Ascending aorta (tissue), 2 donors: ENCODE measurements at places on chromosomes 2 and 18. TPM values are rescaled to one million over a fixed set of nuclear protein-coding genes. Genes with fewer than 3 reads are reported as not detected.
A peak's percentile ranks its signal among the peaks of the same experiment; 100 is the strongest.

DNA sequence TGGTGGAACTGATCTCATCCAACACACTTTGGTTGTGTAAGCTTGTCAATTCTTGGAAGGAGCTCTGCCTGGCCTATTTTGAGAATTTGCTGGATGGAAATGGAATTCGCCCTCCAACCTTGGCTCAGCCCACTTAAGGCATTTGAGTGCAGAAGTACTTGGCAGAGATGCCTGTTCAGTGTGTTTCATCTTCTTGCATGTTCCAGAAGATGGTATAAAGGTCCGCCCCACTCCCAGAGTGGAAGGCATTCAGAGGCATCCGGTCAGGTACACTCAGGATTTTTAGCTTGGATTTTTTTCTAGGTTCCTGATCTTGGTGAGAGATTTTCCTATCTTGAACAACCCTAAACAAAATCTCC, 61.3 kb upstream of the TXNDC2 start:
- no peak overlapping the region for H3K4me3 ChIP-seq
- peaks cover 35% of the 10 kb centered on the region for H3K4me1 ChIP-seq
- H3K27ac ChIP-seq, result peak overlapping the region; percentile 42
- H3K36me3 ChIP-seq, result no peaks in the 10 kb centered on the region
- no peaks in the 10 kb centered on the region for H3K27me3 ChIP-seq
- DNase-seq, result no peak

The ZEB2 gene
- total RNA-seq, result 74.6 TPM

DNA sequence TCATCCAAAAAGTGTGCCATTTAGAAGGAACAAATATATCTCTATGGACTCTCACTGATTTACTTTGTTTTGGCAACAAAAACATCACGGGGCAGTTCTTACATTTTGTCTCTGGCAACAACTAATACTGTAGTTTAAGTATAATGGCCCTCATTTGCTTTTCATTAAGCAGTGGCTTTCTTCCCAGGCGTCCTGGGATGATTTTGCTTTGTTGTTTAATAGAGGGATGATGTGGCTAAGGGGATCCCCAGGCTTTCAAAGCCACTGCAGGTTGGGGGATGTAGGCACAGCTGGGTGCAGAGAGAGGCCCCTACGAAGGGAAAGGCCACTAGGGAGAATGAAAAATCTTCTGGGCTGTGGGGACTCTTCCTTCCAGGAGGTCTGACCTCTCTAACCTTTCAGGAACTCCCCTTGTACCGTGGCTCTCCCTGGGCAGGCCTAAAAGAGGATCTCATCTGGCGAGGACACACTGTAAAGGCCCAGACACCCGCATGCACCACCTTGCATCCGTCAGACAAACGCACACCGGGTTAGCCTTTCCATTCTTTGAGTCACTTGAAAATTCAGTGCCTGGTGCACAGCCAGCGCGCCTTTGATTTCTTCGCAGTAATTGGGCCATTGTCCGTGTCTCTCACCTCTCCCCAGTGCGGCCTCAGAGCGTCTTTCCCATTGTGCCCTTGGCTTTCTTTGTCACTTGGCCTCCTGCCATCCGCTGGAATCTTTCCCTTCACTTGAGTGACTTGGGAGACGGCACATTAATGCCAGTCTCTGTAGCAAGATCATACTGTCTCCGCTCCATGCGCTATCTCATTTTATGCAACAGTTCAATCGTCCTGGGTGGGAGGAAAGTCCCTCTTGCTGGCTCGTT, 40.3 kb upstream of the AFF3 start:
- H3K4me3 ChIP-seq, result no peak overlapping the region
- no peaks in the 10 kb centered on the region for H3K27me3 ChIP-seq
- no peaks in the 10 kb centered on the region for H3K4me1 ChIP-seq
- H3K27ac ChIP-seq, result no peak overlapping the region
- H3K36me3 ChIP-seq, result no peaks in the 10 kb centered on the region
- DNase-seq, result no peak

The UPP2 gene
- not detected for total RNA-seq

DNA sequence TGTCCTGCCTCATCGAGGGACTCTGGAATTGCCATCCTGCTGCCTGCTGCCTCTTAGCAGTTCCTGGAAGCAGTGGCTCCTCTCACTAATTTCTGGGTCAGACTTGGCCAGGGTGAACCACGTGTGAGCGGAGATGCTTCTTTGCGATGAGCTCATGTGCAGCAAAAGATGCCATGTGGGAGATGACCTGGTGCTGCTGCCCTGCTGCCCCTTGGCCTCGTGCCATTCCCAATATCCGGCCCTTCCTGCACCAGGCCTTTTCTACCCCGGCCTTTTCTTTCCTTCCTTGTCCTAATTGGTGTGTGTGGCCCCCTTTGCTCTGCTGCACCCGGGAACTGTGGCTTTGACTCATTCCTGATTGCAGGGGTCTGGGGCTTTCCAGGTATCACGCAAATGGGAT, 296.9 kb upstream of the HS6ST1 start:
- H3K27ac ChIP-seq, result no peak overlapping the region
- no peak overlapping the region for H3K4me3 ChIP-seq
- no peaks in the 10 kb centered on the region for H3K4me1 ChIP-seq
- DNase-seq, result no peak

DNA sequence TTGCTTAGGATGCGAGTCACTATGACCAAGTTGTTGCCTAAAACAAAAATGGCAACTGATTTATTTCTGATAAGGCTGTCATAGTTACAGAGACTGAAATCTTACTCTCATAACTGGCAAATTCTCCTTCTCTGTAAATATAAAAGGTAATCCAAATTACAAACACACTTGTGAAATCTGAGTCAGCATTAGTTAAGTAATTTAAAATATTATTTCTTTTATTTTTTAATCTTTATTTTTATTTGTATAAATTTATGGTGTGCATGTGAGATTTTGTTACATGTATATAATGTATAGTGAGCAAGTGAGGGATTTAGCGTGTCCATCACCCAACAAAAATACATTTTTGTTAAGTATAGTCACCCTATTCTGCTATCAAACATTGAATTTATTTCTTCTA, 1342.8 kb upstream of the TMEFF2 start:
- H3K4me3 ChIP-seq, result no peak overlapping the region
- no peaks in the 10 kb centered on the region for H3K27me3 ChIP-seq
- H3K4me1 ChIP-seq, result no peaks in the 10 kb centered on the region
- no peak for DNase-seq
- H3K27ac ChIP-seq, result no peak overlapping the region
- no peaks in the 10 kb centered on the region for H3K36me3 ChIP-seq

DNA sequence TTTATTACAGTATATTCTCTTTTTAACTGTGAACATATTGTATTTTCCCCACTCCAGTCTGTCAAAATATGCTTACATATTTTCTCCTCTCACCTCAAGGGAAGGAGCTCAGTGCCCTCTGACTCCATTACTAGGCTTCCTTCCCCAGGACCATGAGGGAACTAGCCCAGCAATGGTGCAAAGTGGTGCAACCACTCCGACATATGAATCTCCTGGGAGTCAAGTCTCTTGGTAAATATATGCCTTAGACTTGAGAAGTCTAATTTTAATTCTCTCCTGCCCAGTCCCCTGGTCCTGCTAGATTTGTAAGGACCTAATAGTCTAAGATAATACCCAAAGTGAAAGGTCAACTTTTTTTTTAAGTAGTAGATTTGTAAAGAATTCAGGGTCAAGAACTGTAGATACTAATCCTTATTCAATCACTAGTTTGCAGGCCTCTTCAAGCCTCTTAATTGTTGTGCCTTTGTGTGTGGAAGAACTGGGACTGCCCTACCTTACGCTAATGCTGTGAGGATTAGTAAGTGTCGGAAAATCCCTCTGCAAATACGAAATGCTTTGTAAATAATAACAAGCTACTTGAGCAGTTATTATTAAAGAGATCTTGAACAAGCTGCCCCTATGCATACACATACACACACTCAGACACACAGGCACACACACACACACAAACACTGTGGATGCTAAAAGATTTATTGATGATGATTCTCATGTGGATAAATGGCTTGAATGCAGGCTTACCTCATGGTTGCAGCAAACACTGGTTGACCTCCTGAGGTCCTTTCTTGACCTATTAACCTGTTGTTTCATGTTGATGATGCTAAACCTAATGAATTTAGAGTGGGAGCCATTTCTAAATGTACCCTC, 251.2 kb upstream of the PARD3B start:
- H3K27me3 ChIP-seq, result no peaks in the 10 kb centered on the region
- no peaks in the 10 kb centered on the region for H3K4me1 ChIP-seq
- H3K4me3 ChIP-seq, result no peak overlapping the region
- no peak overlapping the region for H3K27ac ChIP-seq
- DNase-seq, result no peak
- H3K36me3 ChIP-seq, result no peaks in the 10 kb centered on the region

The SPP2 gene
- total RNA-seq, result not detected

- H3K36me3 ChIP-seq, result no peaks in the 10 kb centered on the region
- no peak for DNase-seq
- no peak overlapping the region for H3K27ac ChIP-seq
- H3K4me1 ChIP-seq, result no peaks in the 10 kb centered on the region
Observed at GRCh38 chr2:201246280-201246679, 14.1 kb upstream of the CASP8 start.

DNA sequence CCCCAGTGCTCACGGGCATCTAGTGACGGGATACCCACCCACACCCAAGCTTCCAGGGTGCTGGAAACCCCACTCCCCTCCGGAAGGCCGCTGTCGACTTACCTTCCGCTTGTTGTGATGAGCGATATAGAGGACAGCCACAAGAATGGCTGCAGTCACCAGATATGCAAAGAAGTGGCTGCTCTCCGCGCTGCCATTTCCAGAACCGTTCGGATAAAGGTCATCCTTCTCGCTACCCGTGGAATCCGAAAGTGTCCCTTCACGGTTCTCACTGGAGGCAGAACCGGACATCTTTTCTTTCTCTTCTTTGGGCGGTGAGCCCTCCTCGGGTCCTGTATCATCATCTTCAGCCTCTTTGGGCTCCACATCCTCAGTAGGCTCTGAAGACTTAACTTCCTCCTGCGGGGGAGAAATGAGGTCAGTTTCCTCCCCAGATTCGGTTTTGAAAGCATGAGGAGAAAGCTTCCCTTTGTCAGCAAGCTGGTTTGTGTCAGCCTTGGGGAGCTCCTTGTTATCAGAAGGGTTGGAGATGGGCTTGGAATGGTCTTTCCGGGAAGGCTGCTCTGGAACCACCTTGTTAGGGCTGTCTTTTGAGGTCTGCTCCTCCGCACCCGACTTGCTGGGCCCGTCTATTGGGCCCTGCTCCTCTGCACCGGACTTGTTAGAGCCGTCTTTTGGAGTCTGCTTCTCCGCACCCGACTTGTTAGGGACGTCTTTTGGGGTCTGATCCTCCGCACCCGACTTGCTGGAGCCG, 1.2 kb downstream of the TGOLN2 start:
- no peak for DNase-seq
- H3K27ac ChIP-seq, result peak overlapping the region; percentile 99
- peak overlapping the region; percentile 83 for H3K4me3 ChIP-seq
- H3K27me3 ChIP-seq, result no peaks in the 10 kb centered on the region
- peaks cover 12% of the 10 kb centered on the region for H3K4me1 ChIP-seq

DNA sequence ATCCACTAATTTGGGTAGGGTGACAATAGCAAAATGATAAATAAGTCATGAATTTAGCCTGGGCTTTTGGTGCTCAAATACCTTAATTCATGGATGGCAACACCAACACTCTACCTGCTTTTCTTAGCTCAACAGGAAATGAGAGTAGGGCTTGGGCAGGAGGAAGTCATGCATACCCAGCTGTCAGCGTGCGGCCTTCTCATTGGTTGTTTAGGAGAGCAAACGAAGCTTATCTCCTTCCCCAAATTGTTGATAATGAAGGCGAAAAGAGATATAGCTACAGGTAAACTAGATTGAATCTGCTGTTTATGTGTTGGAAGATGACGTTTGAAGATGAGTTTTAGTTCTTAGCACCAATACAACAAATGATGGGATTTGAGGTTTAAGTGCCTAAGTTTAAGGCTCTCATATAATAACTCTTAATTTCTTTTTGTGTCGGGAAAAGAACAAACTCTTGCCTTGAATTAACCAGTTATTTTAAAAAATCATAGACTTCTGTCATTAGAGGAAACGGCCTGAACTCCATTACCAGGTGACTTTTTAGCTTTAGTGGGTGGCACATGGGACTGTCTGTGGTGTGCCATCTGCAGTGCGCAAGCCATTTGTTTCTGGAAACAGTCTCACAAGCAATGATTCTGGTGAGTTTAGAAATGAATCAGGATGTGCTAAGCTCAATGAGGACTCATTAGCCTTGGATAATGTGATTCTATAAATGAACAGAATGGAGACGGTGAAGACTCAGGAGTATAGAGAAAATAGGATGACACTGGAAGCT, 19.8 kb downstream of the MAP4K4 start:
- H3K4me3 ChIP-seq, result no peak overlapping the region
- H3K27ac ChIP-seq, result no peak overlapping the region
- no peak for DNase-seq
- H3K4me1 ChIP-seq, result no peaks in the 10 kb centered on the region

GRCh38 chr18:23838801-23839366, 149.6 kb downstream of the LAMA3 start:
- H3K4me3 ChIP-seq, result no peak overlapping the region
- H3K27me3 ChIP-seq, result no peaks in the 10 kb centered on the region
- DNase-seq, result no peak
- H3K4me1 ChIP-seq, result peaks cover 5% of the 10 kb centered on the region
- no peaks in the 10 kb centered on the region for H3K36me3 ChIP-seq

GRCh38 chr18:5414546-5414945, 119.0 kb upstream of the ZBTB14 start:
- H3K27me3 ChIP-seq, result no peaks in the 10 kb centered on the region
- H3K36me3 ChIP-seq, result no peaks in the 10 kb centered on the region
- H3K4me1 ChIP-seq, result no peaks in the 10 kb centered on the region
- no peak overlapping the region for H3K4me3 ChIP-seq

DNA sequence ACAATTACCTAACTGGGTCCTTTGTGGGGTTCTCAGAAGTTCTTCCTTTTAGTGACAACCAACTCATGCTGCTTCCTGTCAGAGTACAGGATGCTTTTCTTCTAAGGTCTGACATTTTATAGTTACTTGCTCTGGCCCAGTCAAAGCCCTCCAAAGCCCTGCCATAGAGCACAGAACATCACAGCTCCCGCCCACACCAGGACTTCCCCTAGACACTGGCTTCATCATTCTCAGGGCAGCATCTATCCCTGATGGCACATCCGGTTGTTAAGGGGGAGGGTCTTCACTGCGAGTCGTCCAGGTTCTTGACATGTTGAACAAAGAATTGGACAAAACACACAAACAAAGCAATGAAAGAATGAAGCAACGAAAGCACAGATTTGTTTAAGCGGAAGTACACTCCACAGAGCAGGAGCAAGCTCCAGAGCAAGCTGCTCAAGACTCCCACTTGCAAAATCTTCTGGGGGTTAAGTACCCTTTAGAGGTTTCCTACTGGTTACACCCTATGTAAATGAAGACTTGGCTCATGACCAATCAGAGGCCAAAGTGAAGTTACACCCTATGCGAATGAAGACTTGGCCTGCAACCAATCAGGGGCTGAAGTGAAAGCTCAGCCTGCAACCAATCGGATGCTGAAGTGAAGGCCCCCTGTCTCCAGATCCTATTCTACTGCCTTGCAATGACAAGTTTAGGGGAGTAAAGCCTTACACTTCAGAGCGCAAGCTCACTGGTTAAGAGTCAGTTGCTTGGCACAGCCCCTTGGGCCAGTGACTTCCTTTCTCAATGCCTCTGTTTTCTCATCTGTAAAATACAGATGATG, 79.0 kb downstream of the HDAC4 start:
- no peak overlapping the region for H3K27ac ChIP-seq
- no peaks in the 10 kb centered on the region for H3K36me3 ChIP-seq

The CCDC150 gene
- total RNA-seq, result 7.1 TPM
